ENCODE measurements at places on chromosomes 13 and 19. TPM values are rescaled to one million over a fixed set of nuclear protein-coding genes. Genes with fewer than 3 reads are reported as not detected.

UNC13A gene
- total RNA-seq = 0.18 TPM

URAD gene
- 5.2 TPM for total RNA-seq

GRCh38 chr13:32426990-32427851 lies 709 bp downstream of the N4BP2L1 start:
- DNase-seq = no peak

GRCh38 chr13:58397596-58398387 lies 766.2 kb downstream of the PCDH17 start:
- no peak for DNase-seq

CEACAM7 gene
- not detected for total RNA-seq

DNA sequence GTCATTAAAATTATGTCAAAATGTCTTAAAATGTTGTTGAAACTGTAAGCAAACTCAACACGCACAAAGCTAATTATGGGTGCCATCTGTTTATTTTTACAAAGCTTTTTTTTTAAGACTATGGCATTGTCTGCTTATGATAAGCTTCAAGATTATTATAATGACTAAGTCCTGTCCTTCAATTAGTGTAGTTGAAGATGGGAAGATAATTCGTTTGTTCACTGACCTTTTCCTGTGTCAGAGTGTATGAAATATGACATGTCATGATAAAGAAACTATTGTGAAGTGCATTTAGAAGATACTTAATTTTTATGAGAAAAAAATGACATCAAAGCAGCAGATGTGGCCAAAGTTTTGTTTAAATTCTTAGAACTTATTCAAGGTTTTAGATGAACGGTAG lies 211.3 kb downstream of the PCCA start:
- no peak for DNase-seq

DNA sequence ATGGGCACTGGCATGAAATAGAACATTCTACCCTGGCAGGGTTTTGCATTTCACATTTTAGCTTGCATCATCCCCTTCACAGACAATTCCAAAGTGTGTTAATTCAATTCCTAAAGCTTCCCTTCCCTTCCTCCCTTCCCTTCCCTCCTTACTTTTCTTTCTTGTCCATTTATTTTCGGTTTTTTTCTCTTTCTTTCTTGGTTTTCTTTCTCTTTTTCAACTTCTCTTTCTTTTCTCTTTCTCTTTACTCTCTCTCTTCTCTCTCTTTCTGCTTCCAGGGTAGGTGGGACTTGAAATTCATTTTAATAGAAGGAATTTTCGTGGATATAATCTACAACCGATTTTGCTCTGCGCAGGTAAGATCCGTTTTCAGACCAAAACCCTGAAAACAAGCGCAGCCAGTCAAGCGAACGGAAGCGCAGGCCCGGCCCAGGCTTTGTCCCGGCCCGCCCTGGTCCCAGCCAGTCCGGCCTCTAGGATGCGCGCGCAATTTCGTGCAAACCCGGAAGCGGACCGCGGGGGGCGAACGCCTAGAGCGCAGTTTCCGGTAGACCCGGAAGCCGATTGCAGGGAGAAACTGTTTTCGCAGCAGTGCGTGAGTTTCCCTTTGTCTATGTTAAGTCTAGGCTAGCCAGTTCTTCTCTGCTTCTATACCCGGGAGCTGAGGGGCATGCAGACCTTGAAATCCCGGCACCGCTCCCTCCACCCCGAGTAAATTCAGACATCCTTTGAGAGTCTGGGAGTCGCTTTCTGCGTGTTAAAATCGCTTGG lies at the start of gene ZNF528:
TSS of gene ZNF528 (plus strand) at position 540 of the 771 bp plus-strand sequence. CDS start 4,165 bp downstream, outside the sequence.
- DNase-seq = peak; percentile 91

- no peak for DNase-seq
These were observed 7.6 kb downstream of the KANK3 start for GRCh38 chr19:8335343-8336071.

- DNase-seq = peak; percentile 47
These were observed 15.8 kb downstream of the GPR180 start for GRCh38 chr13:94617389-94618000.

SLC7A10 gene
- total RNA-seq = not detected

- no peak for DNase-seq
These were observed 53.5 kb upstream of the SOX21 start for GRCh38 chr13:94765814-94766213.

- no peak for DNase-seq
These were observed 416.5 kb downstream of the EFNB2 start for GRCh38 chr13:106118996-106119395.

- no peak for DNase-seq
These were observed 16.8 kb downstream of the TM6SF2 start for GRCh38 chr19:19256072-19256969.

DNA sequence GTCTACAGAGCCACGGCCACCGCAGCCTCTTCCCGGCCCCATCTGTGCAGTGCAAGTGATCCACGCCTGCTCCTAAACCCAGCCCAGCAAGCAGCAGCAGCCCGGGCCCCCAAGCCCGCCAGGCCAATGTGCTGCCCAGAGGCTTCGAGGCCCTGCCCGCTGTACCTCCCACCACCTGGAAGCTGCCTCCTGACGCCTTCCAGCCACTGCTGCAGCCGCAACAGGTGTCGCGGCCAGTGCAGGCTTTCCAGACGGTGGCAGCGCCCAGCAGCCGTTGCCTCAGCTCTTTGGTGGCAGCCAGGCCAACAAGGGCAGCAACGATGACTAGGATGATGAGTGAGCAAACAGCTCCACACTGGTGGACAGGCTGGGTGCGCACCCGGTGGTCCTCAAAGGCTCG lies 50.2 kb upstream of the TPM4 start:
- no peak for DNase-seq

DNA sequence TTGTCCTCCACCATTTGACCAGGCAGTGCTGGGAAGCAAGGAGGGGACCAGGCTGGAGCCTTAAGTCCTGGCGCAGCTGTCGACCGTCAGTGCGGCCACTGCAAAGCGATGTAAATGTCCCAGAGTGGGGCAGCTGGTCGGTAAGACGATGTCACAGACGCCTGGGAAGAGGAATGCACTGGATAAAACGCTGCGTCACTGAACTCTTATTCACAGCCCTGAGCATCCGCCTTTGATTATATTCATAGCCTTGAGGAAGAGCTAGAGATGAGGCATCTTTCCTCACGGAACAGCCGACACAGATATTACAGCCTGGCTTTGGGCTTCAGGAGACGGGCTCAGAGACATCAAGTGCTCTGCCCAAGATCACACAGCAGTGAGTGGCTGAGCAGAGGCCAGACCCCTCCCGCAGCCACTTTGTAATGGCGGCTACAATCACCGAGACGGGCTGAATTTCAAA lies 17.6 kb upstream of the TUBGCP3 start:
- DNase-seq = no peak

DNA sequence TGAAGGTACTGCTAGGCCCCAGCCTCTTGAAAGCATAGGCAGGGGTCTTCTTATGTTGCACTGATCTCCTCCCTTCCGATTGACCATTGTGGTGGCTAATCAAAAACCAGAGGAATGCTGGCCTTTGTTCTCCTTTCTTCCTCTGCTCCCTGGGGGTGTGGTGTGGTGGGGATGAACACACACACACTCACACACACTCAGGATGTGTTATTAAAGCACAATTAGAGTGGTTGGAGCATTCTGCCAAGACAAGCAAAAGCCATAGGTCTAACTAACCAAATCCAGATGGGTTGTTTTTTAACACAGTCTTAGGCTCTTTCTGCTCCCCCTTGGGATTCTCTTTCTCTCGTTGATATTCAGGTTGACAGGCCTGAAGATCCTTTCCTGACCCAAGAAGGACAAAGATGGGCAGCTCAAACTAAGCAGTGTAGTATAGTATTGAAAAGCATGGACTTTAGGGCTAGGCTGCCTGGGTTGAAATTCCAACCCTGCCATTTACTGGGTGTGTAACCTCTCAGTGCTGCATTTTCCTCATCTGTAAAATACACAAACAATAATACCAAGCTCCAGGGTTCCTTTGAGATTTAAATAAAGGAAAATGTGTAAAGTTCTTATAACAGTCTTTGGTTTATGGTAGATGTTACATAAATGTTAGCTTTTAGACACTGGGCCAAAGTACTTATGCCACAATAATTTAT lies 25.5 kb upstream of the DGKH start:
- DNase-seq = no peak

DNA sequence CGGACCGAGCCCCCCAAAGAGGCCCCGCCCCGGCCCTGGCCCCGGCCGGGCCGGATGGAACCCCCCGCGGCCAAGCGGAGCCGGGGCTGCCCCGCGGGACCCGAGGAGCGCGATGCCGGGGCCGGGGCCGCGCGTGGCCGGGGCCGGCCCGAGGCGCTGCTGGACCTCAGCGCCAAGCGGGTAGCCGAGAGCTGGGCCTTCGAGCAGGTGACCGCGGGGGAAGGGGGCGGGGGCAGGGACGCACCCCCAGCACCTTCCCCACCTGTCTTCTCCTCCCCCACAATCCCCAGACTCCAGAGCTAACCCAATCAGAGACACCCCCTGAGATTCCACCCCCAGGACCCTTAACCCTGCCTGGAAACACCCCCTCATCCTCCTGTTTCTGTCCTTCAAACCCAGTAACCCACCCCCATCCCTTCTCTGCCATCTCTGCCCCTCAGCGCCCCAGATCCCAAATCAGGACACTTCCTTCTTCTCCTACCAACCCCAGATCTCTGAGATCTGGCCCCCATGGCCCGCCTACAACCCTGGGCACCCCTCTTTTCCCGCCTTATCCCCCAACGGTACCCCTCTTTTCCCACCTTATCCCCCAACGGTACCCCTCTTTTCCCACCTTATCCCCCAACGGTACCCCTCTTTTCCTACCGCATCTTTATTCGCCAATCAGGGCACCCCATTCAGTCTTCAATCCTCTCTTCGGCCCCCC lies 505 bp downstream of the ZSWIM4 start:
- no peak for DNase-seq

DNA sequence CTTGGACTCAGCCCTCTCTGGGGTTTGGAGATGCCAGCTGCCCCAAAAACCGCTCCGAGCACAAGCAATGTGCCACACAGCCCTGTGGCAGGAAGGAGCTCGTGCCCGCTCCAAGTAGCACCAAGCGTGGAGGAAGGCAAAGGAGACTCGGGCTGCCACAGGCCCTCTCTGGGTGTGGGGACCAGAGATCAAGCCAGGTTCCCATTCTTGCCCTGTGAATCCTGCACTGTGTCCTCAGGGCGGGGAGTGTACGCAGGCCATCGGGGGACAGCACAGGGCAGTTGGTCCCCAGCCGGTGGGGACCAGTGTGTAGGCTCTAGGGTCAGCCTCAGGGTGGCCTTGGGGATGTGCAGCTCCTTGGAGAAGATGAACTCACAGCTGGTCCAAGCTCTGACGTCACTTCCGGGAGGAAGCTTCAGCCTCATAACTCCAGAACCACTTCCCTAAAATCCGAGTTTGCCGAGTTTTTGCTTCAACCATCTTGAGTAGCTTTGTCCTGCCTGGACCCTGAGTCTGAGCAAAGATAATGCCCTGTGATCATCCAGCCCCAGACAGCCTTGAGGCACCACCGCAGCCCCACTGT lies 9.3 kb upstream of the CPAMD8 start:
- DNase-seq = no peak

DNA sequence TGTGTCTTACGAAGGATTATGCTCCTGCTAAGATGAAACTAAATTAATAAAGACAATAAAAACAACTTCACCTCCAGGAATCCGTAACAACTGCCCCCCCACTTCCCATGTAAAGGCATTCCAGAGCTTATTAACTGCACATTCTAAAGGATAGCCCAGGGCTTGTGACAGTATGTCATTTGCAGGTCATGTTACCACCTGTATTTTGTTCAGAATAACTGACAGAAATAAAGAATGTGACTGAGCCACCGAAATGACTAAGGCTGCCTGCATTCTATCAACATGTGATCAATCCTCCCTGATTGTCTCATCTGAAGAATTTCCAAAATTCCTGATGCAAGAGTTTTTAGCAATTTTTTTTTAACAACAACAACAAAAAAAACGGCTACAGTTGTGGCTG lies 117.2 kb downstream of the MIPEP start:
- no peak for DNase-seq

RNASEH2B gene
- total RNA-seq = 60.2 TPM

DNA sequence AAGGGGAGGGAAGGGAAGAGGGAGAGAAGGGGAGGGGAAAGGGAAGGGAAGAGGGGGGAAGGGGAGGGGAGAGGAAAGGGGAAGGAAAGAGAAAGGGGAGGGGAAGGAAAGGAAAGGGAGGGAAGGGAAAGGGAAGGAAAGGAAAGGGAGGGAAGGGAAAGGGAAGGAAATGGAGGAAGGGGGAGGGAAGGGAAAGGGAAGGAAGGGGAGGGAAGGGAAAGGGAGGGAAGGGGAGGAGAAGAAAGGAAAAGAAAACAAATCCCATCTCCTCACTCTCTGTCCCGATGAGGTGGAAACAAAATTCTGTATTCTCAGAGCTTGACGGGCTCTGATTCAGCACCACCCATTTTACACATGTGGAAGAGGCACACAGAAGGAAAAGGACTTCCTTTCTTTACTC lies 51.4 kb upstream of the SIN3B start:
- DNase-seq = no peak

DNA sequence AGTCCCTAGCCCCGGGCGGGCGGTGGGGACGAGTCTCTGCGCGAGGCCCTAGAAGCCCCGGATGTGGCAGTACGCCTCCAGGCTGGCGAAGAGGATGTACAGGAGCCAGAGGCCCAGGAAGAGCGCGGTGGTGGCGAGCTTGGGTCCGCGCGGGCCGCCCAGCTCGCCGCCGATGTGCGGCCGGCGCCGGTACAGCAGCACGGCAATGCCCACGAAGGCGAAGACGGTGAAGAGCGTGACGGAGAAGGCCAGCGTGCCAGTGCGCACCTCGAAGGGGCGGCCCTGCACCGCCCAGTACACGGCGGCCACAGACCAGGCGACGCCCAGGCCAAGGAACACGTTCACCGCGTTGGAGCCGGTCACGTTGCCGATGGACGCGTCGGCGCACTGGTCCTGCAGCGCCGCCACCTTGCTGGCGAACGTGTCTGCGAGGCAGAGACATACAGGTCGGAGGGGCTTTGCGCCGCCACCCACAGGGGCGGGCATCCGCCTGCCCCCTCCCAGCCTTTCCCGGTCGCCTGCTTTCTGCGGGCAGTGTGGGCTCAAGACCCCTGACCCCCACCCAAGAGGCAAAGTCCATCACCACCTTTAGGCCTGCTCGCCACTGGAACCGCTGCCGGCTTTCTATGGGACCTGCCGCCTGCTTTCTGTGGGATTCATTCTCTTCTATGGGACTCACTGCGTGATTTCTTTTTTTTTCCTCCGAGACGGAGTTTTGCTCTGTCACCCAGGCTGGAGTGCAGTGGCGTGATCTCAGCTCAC lies 10.9 kb upstream of the MEIS3 start:
- DNase-seq = no peak

DNA sequence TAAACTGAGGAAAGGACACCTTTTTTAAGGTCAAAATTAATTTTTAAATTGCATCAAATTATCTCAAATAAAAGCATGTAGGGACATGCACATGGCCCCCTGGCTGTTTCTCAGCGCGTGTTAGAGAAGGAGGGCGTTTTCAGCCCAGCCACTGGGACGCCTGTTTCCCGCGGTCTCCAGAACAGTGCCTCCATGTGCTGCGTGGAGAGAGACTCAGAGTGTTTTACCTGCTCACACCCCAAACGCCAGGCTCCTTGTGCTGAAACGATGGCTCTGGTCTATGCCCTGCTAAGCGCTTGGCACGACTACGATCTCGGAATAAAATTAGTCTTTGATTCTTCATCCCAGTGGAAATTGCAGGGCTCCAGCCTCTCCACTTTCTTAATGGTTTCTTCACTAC lies 20.0 kb upstream of the SPACA7 start:
- DNase-seq = no peak

R3HDM4 gene
- 57.7 TPM for total RNA-seq

OVOL3 gene
- total RNA-seq = not detected

NCR1 gene
- total RNA-seq = 1.1 TPM
